AG09309 (cell line): ENCODE measurements at places on chromosomes 12 and 14.

DNA sequence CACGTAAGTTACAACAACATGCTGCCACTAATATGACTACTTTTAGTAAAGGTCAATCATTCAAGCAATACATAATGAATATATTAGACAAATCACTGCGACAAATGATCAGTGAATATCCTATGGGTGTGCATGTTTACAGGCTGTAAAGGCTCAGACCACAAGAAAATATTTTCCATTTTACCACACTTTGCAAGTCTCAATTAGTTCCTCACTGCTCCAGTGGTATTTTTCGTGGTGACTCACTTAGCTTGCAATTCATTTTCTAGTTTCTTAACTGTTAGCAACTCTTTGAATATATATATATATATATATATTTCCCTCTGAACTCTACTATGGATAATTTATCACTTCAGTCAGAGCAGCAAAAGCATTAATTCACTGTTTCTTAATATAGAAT is 96.9 kb downstream of the EML5 start:
- DNase-seq = no peak

DNA sequence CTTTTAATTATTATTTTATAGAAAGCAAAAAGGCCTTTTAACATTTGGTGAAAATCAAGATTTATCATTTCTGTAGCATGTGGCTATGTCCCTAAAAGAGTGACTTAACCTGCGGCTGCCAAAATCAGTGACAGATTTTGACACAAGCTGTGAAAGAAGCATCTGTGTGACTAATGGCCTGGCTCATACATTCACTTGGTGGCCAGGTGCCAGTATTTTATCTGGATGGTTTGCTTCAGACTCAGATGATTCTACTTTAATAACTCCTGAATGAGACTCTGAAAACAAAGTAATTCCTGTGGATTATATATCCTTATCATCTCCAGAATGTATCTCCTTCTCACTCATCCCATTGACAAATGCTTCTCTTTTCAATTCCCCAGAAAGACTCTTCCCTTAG is 103.0 kb downstream of the FSCB start:
- DNase-seq = no peak

GRCh38 chr12:3083921-3084347 is 6.8 kb downstream of the TSPAN9 start:
- DNase-seq = no peak

GRCh38 chr14:89304972-89305703 is 111.9 kb downstream of the FOXN3 start:
- no peak for DNase-seq

- DNase-seq = no peak
These were observed 34.4 kb downstream of the PSEN1 start for GRCh38 chr14:73170686-73171085.

- peak; percentile 5 for DNase-seq
These were observed 28.4 kb upstream of the MON2 start for GRCh38 chr12:62438098-62438692.

- DNase-seq = no peak
These were observed 7.2 kb downstream of the MCRS1 start for GRCh38 chr12:49560695-49561094.

GRCh38 chr12:19909418-19909817 is 458.9 kb upstream of the PDE3A start:
- DNase-seq = no peak

GRCh38 chr14:22560662-22561365 is 28.2 kb downstream of the DAD1 start:
- no peak for DNase-seq

DNA sequence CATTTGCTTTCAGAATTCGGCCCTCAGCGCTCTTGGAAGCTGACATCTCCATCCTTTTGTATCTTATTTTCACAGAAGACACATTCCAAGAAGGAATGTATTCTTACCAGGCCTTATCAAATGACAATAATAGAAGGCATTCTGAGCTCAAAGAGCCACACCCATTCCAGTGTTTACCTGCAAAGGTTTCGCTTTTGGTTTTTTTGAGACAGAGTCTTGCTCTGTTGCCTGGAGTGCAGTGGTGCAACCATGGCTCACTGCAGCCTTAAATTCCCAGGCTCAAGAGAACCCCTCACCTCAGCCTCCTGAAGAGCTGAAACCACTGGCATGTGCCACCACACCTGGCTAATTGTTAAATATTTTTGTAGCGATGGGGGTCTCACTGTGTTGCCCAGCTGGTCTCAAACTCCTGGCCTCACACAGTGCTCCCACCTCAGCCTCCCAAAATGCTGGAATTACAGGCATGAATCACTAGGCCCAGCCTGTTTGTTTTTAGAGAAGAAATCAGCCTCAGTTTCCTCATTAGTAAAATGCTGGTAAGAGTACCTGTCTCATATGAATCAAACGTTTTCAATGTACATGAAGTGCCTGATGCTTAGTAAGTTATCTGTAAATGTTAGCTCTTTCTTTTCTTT is 69.2 kb downstream of the SLC6A12 start:
- DNase-seq = no peak

DNA sequence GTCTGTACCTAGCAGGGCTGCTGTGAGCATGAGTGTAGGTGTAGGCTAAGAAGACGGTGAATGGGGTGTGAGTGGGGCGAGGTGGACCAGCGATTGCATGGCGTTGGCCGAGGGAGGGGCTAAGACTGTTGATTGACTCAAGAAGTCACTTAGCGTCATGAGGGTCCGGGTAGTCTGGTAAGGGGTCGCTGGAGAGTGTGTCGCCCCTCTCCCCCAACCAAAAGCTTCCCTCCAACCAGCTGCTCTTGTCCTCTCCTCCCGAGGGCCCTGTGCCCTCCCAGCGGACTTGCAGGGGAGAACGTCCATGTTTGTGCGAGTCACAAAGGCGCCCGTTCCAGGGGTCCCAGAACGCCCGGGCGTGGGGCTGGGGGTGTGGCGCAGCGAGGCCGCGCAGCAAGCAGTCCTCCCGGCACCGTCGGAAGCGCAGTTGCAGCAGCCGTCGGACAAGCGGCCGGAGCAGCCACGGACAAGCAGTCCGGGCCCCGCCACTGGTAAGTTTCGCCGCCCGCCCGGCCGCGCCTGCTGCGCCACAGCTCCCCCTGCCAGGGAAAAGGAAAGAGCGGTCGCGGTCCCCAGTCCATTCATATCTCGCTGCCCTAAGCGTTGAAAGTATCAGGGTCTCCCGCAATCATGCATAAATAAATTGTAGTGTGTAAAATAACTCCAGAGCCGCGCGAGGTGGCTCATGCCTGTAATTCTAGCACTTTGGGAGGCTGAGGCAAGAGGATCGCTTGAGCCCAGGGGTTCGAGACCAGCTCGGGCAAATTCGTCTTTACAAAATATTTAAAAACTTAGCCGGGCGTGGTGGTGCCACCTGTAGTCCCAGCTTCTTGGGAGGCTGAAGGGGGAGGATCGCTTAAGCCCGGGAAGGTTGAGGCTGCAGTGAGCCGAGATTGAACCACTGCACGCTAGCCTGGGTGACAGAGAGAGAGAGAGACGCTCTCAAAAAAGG is at the start of gene CCDC63:
Gene CCDC63 (plus strand): TSS at position 373 of the 952 bp plus-strand sequence. CDS start 5,968 bp downstream, outside the sequence.
- no peak for DNase-seq

DNA sequence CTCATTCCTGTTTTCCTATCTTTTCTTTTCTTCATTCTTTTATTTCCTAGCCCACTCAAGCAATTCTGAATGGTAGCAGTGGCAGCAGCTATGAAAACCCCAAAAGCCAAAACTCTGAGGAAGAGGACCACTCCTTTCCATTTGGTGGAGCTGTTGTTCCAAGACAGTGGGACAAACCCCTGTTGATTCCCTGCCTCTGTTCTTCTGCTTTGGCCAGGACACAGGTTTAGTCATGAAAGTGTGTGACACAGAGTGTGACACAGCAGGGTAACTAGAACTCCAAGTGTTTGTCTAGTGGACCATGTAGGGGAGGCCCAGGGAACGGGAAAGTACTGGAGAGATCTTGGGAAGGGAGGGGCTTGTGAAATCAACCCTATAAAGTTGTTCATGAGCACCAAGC is 71.1 kb downstream of the PTCSC3 start:
- no peak for DNase-seq

DNA sequence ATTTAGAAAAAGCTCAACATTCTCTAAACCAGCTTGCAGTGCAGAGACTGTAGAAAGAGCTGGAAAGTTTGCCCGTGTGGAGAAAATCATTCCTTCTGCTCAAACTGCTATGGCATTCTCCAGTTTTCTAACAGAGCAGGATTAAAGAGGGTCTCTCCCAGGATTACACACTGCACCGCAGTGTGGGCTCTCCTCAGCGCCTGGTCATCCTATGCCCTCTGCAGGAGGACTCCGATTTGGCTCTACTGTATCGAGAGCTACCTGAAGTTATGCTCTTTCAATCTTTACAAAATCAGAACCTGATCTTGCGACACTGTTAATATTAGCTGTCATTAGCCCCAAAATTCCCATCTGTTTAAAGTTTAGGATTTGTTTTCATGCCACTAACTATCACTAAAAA is 33.0 kb downstream of the BHLHE41 start:
- no peak for DNase-seq

GRCh38 chr14:81324011-81324410 is 76.1 kb downstream of the STON2 start:
- no peak for DNase-seq

GRCh38 chr14:52427460-52427859 is 113.3 kb downstream of the PTGER2 start:
- DNase-seq = no peak

DNA sequence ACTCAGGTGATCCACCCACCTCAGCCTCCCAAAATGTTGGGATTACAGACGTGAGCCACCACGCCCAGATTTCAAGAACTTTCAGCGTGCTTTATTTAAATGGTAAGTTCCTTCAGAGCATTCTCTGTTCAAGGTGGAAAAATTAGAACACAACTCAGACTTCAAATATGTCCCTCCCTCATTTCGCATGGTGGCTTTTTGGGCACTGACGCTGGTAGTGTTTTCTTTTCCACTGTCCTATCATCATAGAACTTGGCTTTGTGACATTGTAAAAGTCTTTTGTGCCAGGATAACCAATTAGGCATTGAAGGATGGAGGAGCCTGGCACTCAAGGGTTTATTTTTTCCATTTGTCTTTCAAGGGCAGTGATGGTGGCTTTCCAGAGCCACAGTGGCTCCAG is 190.8 kb downstream of the NUAK1 start:
- DNase-seq = no peak

DNA sequence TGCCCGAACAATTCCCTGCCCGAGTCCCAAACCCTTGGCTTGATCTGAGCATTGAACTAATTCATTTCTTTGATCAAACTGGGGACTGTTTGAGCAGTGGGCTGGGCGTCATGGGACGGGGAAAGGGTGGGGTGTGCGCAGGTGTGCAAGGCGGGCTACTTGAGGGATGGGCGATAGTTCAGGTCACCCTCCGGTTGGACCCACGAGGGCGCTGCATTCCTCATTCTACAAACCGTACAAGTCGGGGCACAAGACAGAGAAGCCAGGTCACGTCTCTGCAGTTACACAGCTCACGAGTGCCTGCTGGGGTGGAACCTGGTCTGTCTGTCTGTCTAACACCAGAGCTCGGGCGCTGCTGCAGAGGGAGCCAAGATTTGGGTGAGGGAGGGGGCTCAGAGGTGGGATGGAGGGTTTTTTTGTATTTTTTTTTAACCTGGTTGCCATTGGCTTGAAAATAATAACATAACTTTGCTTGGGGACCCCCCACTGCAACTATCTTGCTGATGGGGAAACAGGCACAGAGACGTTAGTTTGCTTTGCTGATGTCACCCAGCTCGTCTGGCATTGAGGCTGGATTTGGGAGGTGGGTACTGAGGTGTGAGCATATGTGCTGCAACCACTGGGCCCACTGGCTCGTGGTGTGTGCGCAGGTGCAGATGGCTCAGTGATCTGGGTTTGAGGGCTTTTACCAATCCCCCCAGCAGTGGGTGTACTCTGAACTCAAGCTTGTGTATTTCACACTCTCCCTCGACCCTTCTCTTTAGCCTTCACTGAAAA is 7.6 kb upstream of the RTL1 start:
- DNase-seq = no peak

GRCh38 chr12:130391186-130391585 is 53.5 kb downstream of the PIWIL1 start:
- no peak for DNase-seq

DNA sequence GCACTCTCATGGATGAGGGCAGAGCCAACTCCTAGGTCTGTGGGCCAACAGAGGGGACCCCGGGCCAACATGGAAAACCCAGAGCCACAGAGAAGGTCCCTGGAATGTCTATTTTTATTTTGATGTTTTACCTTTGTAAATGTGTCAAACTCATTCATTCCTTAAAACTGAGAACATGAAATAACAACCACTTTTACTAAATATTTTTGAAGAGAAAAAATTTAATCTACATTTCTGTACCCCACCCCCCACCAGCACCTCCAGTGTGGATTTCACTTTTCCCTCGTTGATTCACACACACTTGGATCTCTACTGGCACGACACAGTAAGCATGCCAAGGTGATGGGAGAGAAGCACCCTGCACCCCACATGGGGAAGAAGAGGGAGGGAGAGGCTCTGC is 6.7 kb downstream of the KRT77 start:
- no peak for DNase-seq

DNA sequence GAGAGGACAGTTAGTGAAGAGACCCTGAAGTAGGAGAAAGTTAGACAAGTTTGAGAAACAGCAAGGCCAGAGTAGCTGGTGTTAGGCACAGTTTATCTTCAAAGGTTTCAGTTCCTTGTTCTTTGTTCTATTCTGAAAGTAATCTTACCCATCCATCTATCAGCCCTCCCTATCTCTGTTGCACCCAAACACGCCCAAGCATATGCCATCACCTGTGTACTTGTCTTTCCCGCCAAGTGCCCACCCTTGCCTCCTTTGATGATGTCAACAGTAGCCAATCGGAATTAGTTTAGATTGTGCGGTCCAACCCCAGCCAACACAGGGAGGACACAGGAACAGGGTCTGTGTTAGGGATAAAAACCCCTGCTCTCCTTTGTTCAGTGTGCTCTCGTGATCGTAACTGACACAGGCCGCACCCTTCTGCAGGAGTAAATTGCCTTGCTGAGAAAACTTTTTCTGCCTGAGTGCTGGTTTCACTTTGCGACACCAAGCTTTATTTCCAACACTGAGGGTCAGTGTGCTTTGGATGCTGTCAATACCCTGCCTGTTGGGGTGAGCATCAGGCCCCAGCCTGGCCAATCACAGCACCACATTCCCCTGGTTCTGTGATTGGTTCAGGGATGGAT is 4.7 kb upstream of the TMEM229B start:
- DNase-seq = no peak

DNA sequence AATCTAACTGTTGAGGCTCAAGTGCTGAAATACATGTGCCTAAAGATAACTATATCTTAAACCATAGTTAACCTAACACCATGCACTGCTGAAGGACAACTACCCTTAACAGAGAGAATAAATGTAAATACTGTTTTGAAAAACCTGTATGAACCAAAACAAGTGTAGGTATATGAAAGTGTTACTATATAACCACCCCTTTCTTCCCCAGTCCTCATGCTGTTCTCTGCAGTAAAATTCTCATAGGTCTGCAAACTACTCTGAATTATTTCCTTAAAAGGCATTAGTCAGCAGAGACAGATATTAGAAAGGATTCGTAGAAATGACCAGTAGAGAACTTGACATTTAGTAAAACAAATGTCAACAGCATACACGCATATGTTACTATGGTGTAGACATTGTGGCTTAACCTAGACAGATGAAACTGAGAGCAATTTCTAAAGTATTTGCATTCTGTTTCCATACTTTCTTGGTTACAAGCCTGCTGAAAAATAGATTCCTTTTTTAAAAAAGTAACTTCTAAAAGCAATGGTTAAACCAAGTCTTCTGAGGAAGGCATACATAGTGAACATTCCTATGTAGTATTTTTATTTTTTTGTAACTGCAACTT is 13.9 kb downstream of the CSRP2 start:
- DNase-seq = no peak
